RPMI8226 (cell line): ENCODE measurements at places on chromosomes 7 and 10.

DNA sequence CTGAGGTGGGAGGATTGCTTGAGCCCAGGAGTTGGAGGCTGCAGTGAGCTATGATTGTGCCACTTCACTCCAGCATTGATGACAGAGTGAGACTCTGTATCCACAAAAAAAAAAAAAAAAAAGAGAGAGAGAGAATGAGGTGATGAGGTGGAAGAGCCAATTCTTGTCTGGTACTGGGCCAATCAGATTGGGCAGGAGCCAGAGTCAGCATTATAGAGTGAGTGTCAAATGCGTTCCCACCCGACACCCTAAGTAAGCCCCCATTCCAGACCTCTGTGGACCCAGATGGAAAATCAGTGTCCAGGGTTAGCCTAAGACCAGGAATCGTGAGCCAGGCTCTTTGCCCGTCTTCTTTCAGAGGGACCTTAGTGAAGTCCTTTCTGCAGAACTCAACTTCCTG lies 83.9 kb downstream of the WIPF3 start:
- DNase-seq: no peak

DNA sequence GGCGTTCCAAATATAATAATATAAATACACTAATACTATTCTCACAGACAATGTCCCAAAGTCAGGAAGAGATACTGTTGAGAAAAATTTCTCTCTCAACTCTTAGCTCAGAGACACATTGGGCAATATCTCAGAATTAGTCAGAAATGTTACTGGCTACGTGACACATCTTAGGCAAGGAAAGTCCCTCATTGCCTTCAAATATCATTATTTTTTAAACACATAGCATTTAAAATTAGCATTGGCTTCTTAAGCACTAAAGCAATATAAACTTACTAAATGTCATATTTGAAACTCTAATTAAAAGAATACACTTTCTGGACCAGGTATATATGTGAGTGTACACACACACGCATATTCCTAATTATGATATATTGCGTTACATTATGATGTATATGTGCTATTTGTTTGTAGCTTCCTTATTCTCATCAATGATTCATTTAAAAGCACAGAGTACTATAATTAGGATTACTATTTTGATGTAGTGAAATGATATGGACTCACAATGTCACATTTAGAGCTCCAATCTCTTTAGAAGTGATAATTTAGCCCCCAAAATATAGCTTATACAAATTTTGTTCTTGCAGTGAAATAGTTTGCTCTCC lies 255.8 kb downstream of the TWIST1 start:
- no peak for DNase-seq

DNA sequence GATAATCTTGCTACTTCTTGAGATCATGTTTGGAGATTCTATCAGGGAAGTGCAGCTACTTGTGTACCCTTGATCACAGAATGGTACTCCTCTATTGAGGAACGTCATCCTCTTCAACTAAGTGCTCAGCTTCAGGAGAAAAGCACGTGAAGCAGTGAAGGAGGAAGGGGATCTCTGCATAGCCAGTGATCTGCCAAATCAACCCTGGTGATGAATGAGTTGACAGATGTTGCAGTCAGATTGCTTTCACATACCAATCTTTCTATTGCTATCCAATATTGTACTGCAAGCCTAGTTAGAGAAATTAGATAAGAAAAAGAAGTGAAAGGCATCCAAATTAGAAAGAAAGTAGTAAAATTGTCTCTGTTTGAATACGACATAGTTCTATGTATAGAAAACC lies 309.4 kb downstream of the TWIST1 start:
- DNase-seq: no peak

GRCh38 chr10:71493741-71494140 lies 97.0 kb downstream of the CDH23 start:
- no peak for DNase-seq

DNA sequence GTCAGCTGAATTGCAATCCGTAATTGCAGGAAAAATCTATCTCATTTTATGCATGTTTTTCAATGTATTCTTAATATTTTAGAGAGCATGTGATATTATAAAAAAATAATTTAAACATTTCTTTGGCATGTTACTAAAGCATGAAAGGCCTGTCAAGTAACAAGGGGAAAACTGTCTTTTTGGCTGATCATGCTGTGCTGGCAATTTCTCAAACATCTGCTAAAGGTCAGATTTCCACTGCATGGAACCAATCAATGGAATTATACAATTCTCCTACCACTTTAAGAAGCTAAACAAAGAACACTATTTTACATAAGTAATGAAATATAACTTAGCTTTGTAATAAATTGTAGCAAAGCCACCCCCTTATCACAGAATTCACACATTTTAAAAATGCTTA lies 49.4 kb downstream of the JMJD1C start:
- DNase-seq: no peak

- no peak for DNase-seq
These were observed 627.4 kb downstream of the CALN1 start for GRCh38 chr7:71784781-71785180.

DNA sequence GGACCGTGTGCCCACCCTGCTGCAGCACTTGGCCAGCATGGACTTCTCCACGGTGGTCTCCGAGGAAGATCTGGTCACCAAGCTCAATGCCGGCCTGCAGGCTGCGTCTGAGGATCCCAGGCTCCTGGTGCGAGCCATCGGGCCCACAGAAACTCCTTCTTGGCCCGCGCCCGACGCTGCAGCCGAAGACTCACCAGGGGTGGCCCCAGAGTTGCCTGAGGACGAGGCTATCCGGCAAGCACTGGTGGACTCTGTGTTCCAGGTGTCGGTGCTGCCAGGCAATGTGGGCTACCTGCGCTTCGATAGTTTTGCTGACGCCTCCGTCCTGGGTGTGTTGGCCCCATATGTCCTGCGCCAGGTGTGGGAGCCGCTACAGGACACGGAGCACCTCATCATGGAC lies 1.4 kb downstream of the RBP3 start:
- DNase-seq: no peak

- no peak for DNase-seq
These were observed 14.8 kb upstream of the ZMIZ2 start for GRCh38 chr7:44733708-44734481.

DNA sequence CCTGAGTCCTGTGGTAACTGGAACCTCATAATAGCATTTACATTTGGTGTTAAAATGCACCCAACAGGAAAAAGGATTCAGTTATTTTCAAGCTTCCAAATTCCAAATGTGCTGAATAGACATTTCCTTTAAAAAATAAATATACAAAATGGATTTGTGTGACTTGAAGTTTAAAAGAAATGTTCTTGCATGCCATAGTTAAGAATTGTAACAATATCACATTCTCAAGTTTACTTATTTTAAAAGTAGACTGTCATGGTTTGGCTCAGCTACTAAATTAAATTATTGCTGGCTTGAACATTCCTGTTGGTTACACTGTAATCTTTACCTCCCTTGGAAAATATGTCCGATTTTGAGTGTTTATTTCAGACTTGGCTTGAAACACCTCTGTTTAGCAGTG lies 31.5 kb downstream of the BICC1 start:
- no peak for DNase-seq

- DNase-seq: no peak
These were observed 29.2 kb downstream of the ZNF783 start for GRCh38 chr7:149291036-149291780.

DNA sequence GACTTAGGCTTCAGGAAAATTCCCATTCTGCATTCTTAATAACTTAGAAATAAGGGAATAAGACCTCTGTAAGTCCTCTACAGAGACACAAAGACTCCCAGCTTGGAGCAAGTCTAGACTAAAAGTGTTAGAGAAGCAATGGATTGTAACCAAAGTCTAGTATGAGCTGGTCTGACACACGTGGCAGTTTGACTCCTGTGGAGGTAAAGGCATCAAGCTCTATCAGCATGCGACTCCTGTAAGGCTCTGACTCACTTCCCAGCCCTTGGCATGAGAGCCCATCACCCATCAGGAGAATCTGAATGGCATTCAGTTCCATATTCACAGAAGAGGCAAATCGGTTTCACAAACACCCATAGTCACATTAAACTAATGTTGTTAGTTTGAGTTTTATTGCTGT lies 4.4 kb upstream of the VSTM4 start:
- DNase-seq: no peak

DNA sequence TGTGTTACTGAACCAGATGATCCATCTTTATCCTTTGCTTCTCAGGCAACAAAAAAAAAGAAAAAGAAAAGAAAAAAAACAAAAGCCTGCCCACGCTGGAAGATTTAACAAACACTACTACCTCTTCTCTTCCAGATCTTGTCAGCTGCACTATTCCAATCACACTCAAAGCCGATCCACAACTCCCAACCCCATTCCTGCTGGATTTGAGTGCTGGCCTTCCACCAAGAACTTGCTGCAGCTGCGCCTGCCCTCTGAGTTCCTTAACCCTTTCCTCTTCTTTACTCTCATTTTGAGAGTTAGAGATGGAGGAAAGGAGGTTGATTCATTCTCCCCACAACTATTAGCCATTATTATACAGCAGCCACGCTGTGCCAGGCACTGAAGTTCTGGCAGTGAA lies 16.0 kb upstream of the ITGA8 start:
- DNase-seq: no peak

- DNase-seq: no peak
These were observed 114.7 kb upstream of the PPP1R3A start for GRCh38 chr7:114033475-114033874.

GRCh38 chr7:120615703-120616102 lies 242.2 kb downstream of the TSPAN12 start:
- no peak for DNase-seq

- DNase-seq: no peak
These were observed 50.8 kb upstream of the IFRD1 start for GRCh38 chr7:112399501-112399900.

DNA sequence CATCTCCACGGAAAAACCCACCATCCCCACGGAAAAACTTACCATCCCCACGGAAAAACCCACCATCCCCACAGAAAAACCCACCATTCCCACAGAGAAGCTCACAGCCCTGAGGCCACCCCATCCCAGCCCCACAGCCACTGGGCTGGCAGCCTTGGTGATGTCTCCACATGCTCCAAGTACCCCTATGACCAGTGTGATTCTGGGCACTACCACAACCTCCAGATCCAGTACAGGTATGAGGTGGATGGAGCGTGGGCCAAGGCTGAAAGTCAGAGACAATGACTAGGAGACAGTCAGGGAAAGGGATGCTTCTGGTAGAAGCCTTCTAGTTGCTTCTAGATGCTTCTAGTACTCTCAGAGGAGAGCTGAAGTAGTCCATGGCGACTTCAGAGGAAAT lies 19.6 kb downstream of the ZAN start:
- peak; percentile 26 for DNase-seq

GRCh38 chr7:122136078-122136477 lies 8.0 kb downstream of the AASS start:
- DNase-seq: no peak

DNA sequence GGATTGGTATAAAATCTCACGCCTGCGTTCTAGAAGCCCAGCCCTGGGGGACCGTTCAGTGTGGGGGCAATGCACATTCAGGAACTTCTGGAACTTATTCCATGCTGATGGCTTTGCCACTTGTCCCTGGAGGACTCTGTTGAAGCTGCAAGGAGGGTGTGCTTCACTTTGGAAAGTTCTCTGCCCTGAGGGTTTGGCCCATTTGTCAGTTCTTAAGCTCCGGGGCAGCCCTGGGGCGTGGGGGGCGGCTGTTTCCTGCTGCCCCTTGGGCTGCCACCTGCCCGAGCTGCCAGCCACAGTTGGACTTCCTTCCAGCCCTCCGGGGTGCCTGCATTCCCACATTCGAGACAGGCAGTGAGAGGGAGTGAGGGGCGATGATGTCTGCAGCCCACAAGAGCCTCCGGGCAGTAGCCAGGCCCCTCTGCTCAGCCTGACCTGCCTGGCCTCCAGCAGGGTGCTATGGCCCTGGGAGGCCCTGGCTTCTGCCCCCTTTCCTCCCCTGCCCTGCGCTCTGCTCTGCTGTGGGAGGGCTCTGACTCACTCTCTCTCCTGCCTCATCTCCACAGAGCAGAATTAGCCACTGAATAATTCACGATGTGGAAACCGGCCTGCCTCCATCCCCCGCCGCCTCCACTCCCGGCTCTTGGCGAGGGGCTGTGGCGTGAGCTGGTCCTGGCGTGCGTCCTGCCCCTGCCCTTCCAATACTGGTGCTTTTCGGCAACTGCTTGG lies 1.9 kb downstream of the TTYH3 start:
- DNase-seq: no peak

- DNase-seq: no peak
These were observed 108.7 kb upstream of the INSIG1 start for GRCh38 chr7:155188821-155189581.

DNA sequence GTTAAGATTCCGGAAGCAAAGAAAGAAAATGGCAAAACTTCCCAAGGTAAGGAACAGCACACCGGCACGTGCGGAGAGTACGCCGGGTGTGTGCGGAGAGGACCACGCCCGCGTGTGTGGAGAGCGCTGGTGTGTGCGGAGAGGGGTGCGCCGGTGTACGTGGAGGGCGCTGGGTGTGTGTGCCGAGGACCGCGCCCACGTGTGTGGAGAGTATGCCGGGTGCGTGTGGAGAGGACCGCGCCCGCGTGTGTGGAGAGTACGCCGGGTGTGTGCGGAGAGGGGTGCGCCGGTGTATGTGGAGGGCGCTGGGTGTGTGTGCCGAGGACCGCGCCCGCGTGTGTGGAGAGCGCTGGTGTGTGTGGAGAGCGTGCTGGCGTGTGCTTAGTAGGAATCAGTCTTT lies 48.6 kb upstream of the DPYSL4 start:
- no peak for DNase-seq

GRCh38 chr10:8224591-8224990 lies 170.1 kb downstream of the GATA3 start:
- no peak for DNase-seq

DNA sequence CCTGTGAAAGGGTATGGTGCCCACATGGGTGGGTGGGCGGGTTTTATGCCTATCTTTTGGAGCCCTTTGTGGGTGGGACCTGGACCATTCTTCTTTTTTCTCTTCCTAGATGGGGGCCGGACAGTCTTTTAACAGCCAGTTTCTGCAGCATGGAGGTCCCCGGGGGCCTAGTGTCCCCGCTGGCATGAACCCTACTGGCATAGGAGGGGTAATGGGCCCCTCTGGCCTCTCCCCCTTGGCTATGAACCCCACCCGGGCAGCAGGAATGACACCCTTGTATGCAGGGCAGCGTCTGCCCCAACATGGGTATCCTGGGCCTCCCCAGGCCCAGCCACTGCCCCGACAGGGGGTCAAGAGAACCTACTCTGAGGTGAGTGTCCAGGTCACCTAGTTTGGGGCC lies 9.1 kb downstream of the ZMIZ2 start:
- no peak for DNase-seq

DNA sequence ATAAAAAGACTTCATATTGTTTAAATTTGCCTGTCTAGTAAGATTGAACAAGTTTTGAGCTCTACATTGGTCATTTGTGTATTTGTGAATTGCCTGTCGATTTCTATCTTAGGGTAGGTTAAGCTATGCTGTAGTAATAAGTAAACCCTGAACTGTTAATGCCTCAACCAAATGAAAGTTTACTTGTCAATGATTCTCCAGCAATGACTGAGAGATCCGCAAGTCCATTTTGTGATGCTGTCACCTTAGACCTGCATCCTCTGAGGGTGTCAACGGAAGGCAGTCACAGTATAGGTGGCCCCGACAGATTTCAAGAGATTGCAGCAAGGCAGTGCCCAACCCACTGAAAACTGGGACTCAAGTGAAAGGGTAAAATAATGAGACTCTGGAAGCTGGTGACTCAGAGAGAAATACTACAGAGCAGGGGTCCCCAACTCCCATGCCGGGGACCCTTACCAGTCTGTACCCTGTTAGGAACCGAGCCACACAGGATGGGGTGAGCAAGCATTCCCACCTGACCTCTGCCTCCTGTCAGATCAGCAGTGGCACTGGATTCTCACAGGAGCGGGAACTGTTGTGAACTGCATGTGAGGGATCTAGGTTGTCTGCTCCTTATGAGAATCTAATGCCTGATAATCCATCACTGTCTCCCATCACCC lies 10.8 kb upstream of the PHYH start:
- no peak for DNase-seq

- peak; percentile 54 for DNase-seq
These were observed 137.2 kb downstream of the ARHGAP22 start for GRCh38 chr10:48467669-48468068.
